ENCODE measurements at places on chromosomes 7 and 10. TPM values are rescaled to one million over a fixed set of nuclear protein-coding genes. Genes with fewer than 3 reads are reported as not detected.

SHTN1 gene
- polyA plus RNA-seq = not detected

UROS gene
- 66.5 TPM for polyA plus RNA-seq

DNA sequence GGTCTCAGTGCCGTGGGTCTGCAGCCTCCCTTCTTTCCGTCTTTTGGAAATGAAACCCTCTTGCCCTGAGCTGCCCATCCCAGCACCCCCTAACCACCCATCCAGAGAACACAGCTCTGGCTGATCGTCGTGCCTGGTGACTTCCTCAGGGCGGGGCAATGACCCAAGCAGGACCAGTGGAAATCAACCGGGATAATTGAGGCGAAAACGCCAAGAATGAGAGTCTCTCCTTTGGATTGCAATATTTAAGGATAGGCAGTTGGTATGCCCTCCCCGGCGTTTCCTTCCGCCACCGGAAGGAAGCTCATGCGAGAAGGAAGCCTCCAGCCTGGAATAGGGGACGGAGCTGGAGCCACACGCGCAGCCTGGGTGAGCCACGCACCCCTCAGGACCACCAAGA lies 73.7 kb upstream of the PFKP start:
- DNase-seq = no peak
- H3K27me3 ChIP-seq = peaks cover 34% of the 10 kb centered on the region
- H3K27ac ChIP-seq = no peak overlapping the region
- peaks cover 2% of the 10 kb centered on the region for H3K36me3 ChIP-seq
- H3K4me3 ChIP-seq = no peak overlapping the region

- no peak overlapping the region for H3K27ac ChIP-seq
- H3K4me3 ChIP-seq = no peak overlapping the region
- H3K4me1 ChIP-seq = no peaks in the 10 kb centered on the region
- no peak for DNase-seq
- no peaks in the 10 kb centered on the region for H3K36me3 ChIP-seq
- H3K27me3 ChIP-seq = peaks cover 4% of the 10 kb centered on the region
Observed at GRCh38 chr10:2978111-2978510, 89.2 kb upstream of the PFKP start.

TLL2 gene
- polyA plus RNA-seq = not detected

HTR5A gene
- not detected for polyA plus RNA-seq
